ENCODE measurements at places on chromosomes 1 and 21.
A peak's percentile ranks its signal among the peaks of the same experiment; 100 is the strongest.

GRCh38 chr1:151655371-151655770, 43.5 kb downstream of the SNX27 start:
- no peak for DNase-seq

- DNase-seq = peak; percentile 96
Observed at GRCh38 chr1:223700942-223701637, 11.2 kb upstream of the CAPN2 start.

- DNase-seq = no peak
Observed at GRCh38 chr1:56758135-56758534, 61.1 kb downstream of the FYB2 start.

GRCh38 chr1:165597883-165598675, 33.0 kb upstream of the MGST3 start:
- peak; percentile 97 for DNase-seq

GRCh38 chr1:118049981-118050380, 120.4 kb downstream of the WDR3 start:
- DNase-seq = no peak

DNA sequence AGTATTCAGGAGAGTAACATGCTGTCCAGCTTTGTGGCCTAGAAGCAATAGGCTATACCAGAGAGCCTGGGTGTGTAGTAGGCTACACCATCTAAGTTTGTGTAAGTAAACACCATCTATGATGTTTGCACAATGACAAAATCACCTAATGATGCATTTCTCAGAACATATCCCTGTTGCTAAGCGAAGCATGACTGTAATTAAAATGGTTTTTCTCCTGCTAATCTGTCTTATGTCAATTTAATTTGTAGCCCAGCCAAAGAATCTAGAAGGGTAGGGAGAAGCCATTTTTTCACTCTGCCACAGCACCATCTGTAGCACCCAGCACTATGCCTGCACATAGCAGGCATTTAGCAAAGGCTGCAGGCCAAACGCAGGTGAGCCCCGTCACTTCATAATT, 2.0 kb upstream of the TTC24 start:
- no peak for DNase-seq

- DNase-seq = no peak
Observed at GRCh38 chr1:234838182-234838581, 228.2 kb upstream of the IRF2BP2 start.

- no peak for DNase-seq
Observed at GRCh38 chr1:117059334-117059677, 820 bp upstream of the TTF2 start.

- DNase-seq = no peak
Observed at GRCh38 chr1:10823000-10823401, 26.6 kb upstream of the CASZ1 start.

- peak; percentile 80 for DNase-seq
Observed at GRCh38 chr1:192958871-192959270, 100.3 kb downstream of the UCHL5 start.

DNA sequence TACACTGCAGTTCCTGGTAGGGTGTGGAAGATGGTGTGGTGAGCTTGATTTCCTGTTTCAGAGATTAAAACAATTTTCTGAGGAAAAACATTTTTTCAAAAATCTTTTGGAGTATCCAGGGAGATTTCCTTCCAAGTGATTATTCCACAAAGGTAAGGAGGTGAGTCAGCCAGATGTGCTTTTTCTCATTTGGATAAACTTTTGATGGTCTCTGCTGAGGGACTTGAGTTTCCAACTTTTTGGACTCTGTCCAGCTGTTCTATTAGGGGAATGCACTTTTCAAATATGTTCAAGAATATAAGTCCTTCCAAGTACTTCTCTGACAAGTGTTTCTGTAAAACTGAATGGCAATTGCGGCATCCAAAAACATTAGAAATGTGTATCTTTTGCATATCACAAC, 628.8 kb upstream of the ADAMTS5 start:
- DNase-seq = no peak

DNA sequence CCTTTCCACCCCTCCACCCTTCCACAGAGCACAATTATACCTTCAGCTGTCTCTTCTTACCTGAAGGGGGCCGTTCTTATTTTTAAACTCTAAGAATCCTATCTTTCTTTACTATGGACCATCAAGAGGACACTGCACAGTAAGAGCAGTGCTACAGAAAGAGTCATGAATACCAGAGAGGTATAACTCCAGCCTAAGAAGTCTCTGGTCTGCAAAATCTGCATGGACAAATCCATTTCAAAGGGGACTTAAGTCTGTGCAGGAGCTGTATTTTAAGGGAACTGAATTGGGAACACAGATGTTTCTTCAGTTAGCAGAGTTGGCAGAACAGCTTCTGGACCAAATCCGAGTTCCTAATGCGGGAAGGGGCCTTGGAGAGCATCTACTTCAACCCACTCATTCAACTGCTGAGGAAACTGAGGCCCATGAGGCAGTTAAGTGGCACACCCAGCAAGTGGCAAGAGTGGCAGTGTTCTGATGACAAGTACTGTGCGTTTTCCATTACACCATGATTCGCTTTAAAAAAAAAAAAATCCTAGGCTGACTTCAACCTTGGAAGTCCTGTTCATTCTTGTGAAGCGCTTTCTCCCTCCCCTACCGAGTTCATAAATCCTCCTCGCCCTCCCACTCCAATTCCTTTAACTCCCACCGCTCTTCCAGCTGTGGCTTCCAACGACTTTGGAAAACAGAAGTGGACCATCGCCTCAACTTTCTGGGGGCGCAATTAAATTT, 1.8 kb downstream of the PLPP3 start:
- no peak for DNase-seq

- peak; percentile 63 for DNase-seq
Observed at GRCh38 chr1:82377201-82377884, 576.6 kb downstream of the ADGRL2 start.

DNA sequence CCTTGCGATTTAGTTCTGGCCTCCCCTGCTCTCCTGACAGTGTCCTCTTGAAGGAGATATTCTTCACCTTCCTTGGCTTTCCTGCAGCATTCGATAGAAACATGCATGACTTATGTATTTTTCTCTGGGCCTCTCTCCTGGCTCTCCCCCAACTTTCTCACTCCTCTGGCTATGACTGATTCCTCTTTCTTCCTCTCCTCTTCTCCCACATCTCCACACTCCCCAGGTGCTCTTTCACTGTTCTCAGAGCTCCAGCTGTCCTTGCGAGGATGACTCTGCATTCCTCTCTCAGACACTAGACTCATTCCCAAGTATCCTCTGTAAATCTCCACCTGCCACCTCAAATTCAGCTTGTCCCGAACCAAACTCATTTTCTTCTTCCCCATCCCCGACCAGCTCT, 18.0 kb downstream of the LRRC42 start:
- DNase-seq = no peak

- DNase-seq = no peak
Observed at GRCh38 chr21:46385846-46386733, 62.1 kb downstream of the PCNT start.

GRCh38 chr1:68791800-68792199, 294.9 kb upstream of the DEPDC1 start:
- no peak for DNase-seq

- DNase-seq = no peak
Observed at GRCh38 chr1:5720484-5720883, 271.7 kb downstream of the NPHP4 start.

- DNase-seq = no peak
Observed at GRCh38 chr1:108114033-108114599, 86.0 kb downstream of the SLC25A24 start.

DNA sequence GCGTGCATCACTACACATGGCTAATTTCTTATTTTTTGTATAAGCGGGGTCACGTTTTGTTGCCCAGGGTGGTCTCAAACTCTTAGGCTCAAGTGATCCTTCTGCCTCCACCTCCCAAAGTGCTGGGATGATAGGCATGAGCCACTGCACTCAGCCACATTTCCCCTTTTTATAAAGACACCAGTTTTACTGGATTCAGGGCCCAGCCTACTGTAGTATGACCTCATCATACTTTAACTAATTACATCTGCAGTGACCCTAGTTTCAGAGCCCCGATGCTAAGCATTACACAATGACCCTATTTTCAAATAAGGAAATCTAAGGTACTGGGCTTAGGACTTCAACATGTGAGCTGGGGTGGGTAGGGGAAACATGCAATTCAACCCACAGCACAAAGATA, 31.8 kb upstream of the ENAH start:
- no peak for DNase-seq

- DNase-seq = no peak
Observed at GRCh38 chr1:171213559-171214454, 28.7 kb downstream of the FMO2 start.

DNA sequence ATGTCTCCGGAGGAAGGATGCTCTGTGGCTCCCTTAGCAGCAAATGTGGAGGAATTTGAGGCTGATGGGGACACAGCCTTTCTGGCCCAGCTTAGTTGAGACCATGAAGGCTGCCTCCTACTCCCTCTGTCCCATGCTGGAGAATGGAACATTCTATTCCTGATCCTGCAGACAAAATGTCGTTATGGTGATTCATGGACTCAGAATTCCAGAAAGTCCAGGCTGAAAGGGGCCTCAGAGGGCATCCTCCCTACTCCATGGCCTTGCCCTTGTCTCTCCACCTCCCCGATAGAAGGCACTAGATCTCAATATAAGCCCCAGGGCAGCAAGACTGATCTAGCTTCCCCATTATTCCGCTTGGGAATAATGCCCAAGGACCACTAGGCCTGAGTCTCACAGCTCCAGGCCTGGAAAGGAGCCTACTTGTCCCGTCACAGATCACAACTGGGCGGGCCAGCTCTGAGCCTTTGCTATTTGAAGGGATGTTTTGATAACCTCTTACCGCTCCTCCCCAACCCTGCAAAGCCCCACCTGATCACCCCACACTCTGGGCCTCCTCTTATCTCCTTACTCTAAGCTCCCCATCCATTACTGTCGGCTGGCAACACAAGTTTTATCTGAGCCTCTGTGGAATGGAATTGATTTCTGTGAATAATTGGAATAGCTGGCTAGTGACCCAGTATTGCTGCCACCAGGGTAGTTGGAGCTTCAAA, 52.8 kb upstream of the TRABD2B start:
- no peak for DNase-seq

DNA sequence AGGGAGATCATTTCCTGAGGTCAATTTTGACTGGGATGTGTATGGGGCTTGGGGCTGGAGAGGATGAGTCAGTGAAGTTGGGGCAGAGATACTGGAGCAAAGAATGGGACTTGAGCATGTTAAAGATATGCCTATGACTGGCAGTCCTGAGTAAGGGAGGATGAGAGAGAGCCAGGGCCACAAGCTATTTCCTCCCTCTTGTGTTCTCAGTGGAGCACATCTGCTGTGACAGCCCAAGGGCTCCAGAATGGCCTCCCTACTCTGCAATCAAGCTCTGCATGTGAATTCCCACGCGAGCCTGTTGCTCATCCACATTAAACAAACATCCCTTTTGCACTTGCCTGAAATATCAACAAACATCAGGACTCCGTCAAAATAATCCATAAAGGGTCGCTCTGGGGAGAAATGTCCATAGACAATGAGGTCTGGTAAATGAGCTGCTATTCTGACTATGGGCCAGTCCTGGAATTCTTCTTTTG, 9.2 kb downstream of the ADCY10 start:
- peak; percentile 79 for DNase-seq

DNA sequence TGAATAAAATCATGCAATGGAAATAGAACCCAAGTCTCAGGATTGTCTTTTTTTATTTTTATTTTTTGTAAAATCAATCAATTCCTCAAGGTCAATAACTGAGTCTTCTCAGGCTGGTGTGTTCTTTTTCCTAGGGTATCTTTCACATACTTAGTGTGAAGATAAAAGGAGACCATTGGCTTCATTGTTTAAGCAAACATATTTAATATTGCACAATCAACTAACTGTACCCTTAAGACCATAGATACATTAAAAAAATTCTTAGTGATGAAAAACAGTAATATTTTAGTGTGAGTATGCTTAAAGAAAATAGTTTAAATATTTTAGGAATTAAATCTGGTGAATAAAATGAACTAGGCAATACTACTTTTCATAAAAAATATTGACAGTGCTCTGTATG, 31.4 kb downstream of the PDE4B start:
- no peak for DNase-seq

- DNase-seq = no peak
Observed at GRCh38 chr1:30110846-30111245, 612.5 kb downstream of the MATN1 start.

- DNase-seq = no peak
Observed at GRCh38 chr1:67457247-67457646, 27.0 kb upstream of the SERBP1 start.

DNA sequence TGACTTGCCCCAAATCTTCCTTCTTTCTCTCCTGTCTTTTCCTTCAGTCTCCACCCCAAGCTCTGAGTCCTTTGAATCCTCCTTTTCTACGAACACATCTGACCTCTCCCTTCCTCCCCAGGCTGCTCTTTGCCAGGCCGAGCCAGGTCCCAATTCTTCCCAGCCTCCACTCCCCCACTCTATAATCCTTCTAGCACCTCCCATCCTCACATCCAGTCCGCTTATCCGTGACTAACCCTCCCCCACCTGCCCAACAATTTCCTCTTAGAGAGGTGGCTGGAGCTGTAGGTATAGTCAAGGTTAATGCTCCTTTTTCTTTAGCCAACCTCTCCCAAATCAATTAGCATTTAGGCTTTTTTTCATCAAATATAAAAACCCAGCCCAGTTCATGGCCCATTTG, 9.5 kb upstream of the HPDL start:
- no peak for DNase-seq

- DNase-seq = no peak
Observed at GRCh38 chr1:236685917-236686814, at the start of gene ACTN2. Gene ACTN2, plus strand, starts transcription at chr1:236686499. Its CDS starts 175 bp downstream, at chr1:236686674.

GRCh38 chr21:17699524-17700189, 87.0 kb upstream of the BTG3 start:
- no peak for DNase-seq

GRCh38 chr1:238254935-238255334, 364.2 kb upstream of the ZP4 start:
- no peak for DNase-seq

- DNase-seq = no peak
Observed at GRCh38 chr21:43278766-43279577, 110.2 kb downstream of the CRYAA start.

GRCh38 chr1:3247521-3248121, 178.6 kb downstream of the PRDM16 start:
- no peak for DNase-seq

DNA sequence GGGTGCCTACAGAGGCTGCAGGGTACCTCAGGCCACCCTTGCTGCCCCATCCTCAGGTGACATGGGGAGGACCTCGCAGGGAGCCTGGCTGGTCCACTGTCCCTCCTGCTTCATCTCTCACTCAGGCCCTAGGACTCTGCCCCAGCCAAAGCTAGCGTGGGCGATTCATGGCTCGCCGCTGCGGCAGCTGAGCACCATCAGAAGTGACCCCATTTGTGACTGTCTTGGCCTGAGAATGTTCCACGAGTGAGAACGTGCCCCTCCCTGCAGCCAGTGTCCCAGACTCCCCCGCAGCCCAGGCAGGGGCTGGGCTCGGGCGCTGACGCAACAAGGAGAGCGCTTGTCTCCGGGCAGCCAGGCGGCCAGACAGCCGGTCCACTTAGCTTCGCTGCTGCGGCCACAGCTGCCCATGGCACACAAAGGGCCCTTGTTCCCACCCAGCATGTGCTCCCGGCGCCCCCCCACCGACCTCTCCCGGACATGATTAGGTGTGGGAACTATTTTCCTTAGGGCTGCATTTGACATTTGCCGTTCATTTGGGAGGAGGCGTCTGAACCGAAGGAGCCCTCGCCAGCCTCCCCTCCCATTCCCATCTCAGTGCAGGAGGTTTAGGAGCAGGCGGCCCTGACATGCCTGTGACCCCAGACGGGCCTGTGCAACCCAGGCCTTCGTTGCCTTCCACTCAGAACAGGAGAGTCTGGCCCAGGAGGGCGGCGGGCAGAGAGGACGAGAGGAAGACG, 19.3 kb upstream of the POFUT2 start:
- DNase-seq = peak; percentile 93

GRCh38 chr1:64759968-64760367, 15.1 kb downstream of the RAVER2 start:
- DNase-seq = no peak

- DNase-seq = no peak
Observed at GRCh38 chr1:102365071-102365470, 368.3 kb upstream of the OLFM3 start.

All from brain microvascular endothelial cell (primary cell).